ENCODE measurements at places on chromosomes 4 and X. TPM values are rescaled to one million over a fixed set of nuclear protein-coding genes. Genes with fewer than 3 reads are reported as not detected.

SPANXA2 gene
- not detected for total RNA-seq

DNA sequence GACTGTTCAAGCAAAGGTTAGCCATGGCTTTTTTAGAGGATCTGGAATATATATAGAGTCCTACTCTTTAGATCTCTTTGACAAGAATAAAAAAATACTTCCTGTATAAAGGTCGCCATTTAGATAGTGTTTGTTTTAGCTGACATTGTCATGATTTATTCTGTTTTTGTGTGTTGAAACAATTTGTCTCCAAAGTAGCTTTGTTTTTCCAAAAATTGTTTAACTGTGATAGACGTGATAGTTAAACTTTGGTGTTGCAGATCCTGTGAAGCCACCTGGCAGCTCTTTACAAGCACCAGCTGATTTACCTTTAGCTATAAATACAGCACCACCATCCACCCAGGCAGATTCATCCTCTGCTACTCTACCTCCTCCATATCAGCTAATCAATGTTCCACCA, 80.3 kb upstream of the SMARCA5 start:
- DNase-seq: no peak

GRCh38 chrX:21699136-21699535, 41.0 kb upstream of the KLHL34 start:
- DNase-seq: no peak

DNA sequence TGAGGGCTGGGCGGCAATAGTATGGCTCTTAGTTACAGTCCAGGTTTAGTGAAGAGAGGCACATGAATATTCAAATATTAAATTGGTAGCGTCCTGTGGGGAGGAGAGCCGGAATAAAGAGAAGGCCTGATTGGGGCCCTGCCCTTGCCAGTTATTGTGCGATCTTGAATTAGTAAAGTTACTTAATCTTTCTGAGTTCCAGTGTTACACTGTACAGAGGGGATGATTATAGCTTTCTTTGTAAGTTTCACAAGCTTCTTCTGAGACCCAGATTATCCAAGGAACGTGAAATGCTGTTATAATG, 1.2 kb downstream of the METAP1 start:
- DNase-seq: no peak

GRCh38 chr4:145819101-145819852, 119.3 kb downstream of the ZNF827 start:
- no peak for DNase-seq

DNA sequence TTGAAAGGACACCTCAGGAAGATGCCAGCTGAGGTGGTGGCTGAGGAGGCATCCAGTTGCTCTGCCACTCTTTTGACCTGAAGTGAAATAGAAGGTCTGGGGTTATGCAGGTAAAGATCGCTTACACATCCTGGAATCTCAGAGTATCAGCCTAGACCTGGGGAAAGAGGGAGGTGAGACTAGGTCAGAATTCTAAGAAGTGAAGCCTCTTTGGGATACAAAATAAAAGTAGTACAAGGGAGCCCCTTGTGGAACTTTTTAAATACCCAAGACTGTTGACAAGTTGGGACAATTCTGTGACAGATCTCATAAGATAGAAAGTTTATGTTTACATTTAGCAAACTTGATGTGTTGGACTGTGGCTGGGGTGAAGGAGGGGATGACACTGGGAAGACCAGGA, 263.1 kb downstream of the SPRY1 start:
- DNase-seq: no peak
